ENCODE measurements at places on chromosomes 3 and 15.

DNA sequence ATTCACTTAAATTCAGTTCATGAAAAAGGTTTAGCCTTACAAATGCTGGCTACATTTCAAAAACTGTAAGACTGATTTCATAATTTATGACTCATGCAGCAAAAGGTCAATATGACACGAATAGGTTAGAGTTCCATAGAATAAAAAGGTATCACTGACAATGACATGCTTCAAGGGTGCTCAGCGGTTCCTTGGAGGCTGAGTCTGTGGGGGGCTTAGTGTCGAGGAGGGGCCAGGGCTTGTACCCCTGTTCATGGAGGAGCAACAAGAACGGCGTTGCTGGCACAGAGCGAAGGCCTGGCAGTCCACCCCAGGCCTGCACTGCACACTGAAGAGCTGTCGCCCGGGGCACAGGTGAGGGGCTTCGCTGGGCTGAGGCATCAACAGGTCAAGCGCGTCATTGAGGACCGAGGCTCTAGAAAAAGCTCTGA lies 174.2 kb downstream of the NR1D2 start:
- no peak for DNase-seq

DNA sequence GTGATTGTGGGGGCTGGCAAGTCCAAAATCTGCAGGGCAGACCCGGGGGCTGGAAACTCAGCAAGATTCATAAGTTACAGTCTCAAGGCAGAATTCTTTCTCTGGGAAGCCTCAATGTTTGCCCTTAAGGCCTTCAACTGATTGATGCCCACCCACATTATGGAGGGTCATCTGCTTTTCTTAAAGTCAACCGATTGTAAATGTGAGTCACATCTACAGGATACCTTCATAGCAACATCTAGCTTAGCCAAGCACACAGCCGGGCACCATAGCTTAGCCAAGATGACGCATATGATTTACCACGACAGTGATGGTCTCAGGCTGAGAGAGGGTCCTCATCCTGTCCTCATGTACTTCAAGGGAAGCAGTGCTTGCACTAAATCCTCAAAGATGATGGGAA lies 43.5 kb downstream of the IDH2 start:
- no peak for DNase-seq

DNA sequence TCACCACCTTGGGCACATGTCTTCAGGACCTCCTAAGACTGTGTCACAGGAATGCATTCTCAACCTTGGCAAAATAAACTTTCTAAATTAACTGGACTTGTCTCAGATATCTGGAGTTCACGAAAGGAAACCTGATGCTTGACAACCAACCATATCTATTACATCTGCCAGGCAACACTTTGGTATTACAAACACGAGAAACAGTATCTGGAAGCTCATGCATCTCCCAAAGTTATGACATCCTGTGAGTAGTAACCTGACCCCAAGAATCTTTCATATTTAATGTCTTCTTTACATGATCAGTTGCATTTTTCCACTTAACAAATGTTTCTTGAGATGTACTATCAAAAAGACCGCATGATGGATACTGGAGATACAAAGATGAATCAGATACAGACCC lies 465.3 kb upstream of the AGTR1 start:
- DNase-seq, result no peak

GRCh38 chr3:19711160-19711782 lies 222.7 kb downstream of the EFHB start:
- DNase-seq, result no peak

GRCh38 chr15:75749820-75750219 lies 37.2 kb upstream of the CSPG4 start:
- DNase-seq, result no peak

GRCh38 chr15:101025501-101025885 lies 106.3 kb downstream of the LRRK1 start:
- DNase-seq, result no peak

DNA sequence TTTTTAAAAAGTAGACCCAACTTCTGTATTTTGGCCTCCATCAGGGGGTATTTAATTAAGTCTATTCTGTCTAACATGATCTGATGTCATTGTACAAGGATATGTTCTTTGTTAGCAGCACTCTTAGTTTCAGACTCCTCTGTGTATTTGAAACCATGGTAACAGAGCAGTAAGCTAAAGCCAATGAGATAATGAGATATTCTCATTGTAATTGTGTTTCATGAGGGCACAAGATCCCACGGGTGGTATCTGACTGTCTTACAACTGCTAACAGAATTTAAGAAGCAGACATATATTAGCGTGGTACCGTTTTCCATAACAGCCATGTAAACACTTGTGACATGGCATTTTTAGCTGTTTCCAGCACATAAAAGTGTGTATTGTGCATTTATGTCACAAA lies 251.2 kb upstream of the VEPH1 start:
- DNase-seq, result no peak

- DNase-seq, result no peak
These were observed 768 bp downstream of the AAGAB start for GRCh38 chr15:67253549-67254237.

DNA sequence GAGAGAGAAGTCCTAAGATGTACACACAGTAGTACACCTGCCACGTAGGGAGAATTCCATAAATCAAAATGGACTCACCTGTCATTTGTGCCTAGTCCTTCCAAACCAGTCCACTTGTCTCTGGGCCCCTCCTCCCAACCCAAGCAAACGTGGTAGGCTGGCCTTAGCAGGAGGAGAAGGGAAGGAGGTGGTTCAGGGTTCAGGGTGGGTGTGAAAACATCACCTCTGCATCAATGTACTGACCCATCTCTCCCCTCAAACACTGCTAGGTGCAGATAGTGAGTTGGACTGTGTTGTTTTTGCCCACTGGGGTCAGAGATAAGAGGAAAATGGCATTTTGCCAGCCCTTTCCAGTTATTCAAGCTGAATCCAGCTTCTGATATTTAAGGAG lies 99.3 kb downstream of the MME start:
- DNase-seq, result no peak

- no peak for DNase-seq
These were observed 12.7 kb upstream of the SACM1L start for GRCh38 chr3:45676325-45677032.

DNA sequence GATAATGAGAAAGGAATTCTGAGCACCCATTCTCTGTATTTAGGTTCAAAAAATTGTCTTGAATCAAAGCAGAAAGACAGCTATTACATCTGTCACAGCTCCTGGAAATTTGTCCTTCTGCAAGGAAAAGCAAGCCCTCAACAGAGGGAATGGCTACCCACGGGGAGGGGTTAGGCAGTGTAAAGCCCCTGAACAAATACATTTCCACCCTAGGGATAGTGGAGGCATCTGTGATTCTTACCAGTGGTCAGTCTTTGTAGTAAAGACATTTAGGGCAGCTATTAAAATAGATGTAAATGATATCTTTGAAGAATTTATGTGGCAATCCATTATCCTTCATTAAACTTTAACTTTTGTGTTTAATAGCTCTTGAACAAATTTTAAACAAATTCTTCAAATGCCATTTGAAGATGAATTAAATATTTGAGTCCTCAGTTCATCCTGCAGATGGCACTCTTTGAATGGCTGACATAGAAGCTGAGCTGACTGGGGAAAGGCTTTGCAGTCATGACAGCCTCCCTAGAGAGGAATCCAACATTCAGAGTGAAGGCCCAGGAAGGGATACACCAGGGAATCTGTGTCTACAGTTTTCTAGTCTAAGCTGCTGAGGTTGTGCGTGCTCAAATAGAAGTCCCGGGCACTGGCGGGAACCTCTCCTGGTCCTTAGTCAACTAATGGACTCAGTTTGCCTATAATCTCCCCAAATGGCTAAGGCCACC lies 359.7 kb upstream of the ROPN1 start:
- DNase-seq, result no peak

DNA sequence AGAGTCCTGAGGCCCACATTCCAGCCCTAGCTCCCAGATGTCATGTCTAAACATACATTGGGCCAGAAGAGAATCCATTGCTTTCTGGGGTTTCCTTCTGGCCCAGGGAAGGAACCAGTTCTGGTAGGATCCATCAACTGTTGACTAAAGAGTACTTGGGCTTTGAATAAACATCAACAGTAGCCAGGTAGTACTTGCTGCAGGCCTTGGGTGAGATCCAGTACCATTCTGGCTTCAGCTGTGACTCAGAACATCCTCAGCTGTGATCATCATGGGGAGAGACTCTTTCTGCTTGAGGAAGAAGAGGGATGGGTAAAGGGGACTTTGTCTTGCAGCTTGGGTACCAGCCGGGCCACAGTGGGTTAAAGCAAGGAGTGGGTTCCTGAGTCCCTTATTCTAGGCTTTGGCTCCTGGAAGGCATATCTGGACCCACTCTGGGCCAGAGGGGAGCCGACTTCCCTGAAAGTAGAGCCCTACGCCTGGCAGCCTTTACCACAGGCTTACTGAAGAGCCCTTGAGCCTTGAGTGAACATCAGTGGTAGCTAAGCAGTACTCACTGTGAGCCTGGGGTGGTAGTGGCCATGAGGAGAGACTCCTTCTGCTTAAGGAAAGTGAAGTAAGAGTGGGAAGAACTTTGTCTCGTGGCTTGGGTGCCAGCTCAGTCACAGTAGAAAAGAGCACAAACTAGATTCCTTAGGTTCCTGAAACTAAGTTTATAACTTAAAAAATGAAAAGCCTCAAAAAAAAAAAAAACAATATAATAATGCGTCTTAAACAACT lies 128.3 kb downstream of the GOLIM4 start:
- no peak for DNase-seq

GRCh38 chr3:42078677-42079076 lies 12.5 kb upstream of the TRAK1 start:
- no peak for DNase-seq

DNA sequence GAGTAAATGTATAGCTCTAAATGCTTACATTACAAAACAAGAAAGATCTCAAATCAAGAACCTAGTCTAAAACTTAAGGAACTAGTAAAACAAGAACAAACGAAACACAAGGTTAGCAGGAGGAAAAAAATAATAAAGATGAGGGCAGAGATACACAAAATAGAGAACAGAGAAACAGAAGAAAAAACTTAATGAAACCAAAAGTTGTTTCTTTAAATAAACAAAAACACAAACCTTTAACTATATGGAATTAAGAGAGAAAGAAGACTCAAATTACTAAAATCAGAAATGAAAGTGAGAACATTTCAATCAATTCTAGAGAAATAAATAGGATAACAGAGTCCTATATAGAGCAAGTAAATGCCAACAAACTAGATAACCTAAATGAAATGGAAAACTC lies 59.6 kb downstream of the DLG1 start:
- DNase-seq, result no peak

DNA sequence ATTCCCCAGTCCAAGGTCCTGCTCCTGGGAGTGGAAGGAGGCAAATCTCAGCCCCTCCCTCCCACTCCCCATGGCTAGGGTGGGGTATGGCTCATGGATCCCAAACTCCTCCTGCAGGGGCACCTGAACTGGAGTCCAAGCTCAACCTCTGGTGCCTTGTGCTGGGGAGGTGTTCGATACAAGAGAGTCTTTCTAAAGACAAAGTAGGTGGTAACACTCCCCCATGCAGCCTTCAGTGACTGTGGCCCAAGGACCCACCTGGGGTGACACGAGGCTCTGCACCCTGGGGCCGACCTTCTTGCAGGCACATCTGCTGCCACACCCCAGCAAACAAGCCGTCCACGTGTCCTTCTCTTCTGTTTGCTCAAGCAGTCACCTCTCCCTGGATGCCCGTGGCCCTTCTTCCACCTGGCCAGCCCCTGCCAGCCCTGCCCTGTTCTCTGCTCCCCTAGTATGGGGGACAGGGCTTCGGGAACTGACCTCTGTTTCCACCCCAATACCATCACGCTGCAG lies 36.7 kb upstream of the SLC6A11 start:
- DNase-seq, result no peak

DNA sequence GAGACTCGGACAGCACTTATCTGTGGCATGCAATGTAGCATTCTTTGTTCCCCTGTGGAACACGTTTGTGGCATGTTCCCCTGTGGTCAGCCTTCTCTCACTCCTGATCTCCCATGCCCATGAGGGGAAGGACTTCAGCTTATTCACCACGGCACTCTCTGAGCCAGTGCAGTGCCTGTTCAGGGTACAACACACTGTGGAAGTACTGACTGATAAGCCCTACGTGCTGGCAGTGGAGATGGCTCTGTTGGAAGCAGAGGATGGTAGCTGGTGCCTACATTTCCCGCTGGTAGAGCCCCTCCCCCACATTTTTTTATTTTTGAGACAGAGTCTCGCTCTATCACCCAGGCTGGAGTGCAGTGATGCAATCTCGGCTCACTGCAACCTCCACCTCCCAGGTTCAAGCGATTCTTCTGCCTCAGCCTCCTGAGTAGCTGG lies 43.5 kb upstream of the ETV5 start:
- DNase-seq, result no peak

DNA sequence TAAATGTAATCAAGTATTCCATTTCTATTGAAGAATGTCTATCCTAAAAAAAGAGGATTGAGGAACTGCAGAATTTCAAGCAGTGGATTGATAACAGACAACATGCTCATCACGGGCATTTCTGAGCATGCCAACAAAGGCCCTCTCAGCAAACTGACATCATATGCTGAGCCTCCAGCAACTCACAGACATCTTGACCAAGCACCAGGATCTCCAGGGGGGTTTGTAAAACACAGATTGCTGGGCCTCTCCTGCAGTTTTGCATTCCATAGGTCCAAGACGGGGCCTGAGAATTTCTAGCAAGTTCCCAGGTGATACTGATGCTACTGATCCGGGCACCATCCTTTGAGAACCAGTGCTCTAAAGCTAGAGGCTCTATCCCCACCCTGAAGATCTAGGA lies 85.0 kb downstream of the FOXP1 start:
- DNase-seq, result no peak

DNA sequence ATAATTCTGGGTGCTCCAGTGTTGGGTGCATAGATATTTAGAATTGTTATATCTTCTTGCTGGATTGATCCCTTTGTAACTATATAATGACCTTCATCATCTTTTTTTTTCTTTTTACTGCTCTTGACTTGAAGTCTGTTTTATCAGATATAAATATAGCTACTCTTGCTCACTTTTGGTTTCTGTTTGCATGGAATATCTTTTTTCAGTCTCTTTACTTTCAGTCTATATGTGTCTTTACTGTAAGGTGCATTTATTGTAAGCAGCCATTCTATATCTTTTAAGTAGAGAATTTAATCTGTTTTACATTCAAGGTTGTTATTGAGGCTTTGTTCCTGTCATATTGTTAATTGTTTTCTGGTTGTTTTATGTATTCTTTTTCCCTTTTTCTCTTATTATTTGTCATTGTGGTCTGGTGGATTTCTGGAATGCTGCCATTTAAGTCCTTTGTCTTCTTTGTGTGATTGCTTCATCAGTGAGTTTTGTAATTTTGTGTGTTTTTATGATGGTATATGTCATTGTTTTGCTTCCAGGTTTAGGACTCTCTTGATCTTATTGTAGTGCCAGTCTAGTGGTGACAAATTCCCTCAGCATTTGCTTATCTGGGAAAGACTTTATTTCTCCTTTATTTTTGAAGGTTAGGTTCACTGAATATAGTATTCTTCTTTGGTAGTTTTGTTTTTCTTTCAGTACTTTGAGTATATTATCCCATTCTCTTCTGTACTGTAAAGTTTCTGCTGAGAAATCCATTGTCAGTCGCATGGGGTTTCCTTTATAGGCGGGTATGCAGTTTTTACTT lies 8.3 kb upstream of the PRR23C start:
- no peak for DNase-seq
